GM12878 (cell line): ENCODE measurements at places on chromosomes 7 and 10. TPM values are rescaled to one million over a fixed set of nuclear protein-coding genes. Genes with fewer than 3 reads are reported as not detected.
A peak's percentile ranks its signal among the peaks of the same experiment; 100 is the strongest.

- DNase-seq, result no peak
Measured at GRCh38 chr10:128070721-128071416, 55.4 kb downstream of the MKI67 start.

APBB1IP gene
- 67.0 and 67.4 TPM in 2 replicates for total RNA-seq

DNA sequence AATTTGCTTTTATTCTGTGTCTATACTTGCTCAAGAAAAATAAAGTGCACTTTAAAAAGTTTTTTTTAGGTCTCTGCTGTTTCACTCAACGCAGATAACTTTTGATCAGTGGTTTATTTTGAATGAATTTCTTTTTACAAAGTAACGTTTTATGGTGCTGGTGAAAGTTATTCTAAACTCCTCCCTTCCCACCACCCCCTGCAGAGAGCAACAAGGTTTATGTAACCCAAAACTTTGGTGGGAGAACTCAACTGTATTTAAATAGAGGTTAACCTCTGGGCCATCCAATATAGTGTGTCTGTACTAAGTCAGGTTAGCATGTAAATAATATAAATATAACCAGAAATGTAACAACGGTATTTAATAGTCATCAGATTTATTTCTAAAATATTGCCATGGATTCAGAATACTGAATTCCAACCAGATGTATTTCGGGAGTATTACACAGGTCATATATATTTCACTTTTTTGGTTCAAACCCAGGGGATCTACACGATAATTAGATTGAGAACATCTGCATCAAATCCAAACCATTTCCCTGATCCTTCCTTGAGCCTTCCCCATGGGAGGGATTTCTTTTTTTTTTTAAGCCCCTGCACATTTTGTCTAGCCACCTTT is 3.9 kb upstream of the CUX1 start:
- no peak for DNase-seq

- DNase-seq, result no peak
Measured at GRCh38 chr7:73850781-73851207, 8.5 kb upstream of the METTL27 start.

- peak; percentile 40 for DNase-seq
Measured at GRCh38 chr10:129057856-129058663, 409.0 kb upstream of the MGMT start.

TMEM270 gene
- total RNA-seq, result not detected in 2 replicates

- DNase-seq, result no peak
Measured at GRCh38 chr7:134086998-134087735, 40.0 kb upstream of the LRGUK start.

DNA sequence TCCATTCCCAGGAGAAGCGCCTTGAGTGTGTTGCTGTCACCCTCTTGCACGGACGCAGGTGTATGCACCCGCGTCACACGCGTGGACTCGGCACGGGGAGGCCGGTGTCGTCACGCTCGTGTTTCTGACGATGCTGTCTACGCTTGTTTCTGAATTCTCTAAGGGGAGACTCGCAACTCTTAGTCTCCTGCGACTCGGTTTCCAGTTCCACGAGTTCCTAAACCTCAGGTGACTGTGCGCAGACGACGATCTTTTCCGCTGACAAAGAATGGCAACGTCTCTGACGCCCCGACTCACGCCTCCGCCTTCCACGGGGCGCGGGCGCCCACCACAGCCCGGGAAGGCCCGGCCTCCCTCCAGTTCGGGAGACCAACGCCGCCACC is 579 bp downstream of the IDI1 start:
- no peak for DNase-seq

DKK1 gene
- total RNA-seq, result 0.77 TPM in 1 of 2 replicates, not detected in the other

GRCh38 chr10:70381471-70382421 is 679 bp downstream of the LRRC20 start:
- DNase-seq, result no peak

DNA sequence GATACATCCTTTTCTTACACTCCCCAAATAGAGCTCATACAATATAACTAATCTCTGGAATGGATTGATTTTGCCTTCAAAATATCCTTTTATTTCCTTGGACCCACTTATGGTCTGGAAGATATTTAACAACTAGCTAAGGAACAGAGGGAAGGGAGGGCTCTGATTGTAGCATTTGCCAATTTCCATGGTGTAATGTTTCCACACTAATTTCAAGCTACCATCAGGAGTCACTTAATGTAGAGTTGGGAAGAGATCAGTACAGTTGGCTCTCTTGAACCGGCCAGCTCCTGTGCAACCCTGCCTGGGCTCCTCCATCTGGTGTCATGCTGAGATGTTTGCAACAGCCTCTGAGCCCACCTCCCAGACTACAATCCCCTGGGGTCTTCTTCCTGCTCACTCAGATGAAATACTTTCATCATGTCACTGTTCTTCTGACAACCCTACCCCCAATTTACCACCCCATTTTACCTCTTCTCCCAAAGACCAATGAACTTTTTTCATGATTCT is 8.0 kb upstream of the IL6 start:
- no peak for DNase-seq

DNA sequence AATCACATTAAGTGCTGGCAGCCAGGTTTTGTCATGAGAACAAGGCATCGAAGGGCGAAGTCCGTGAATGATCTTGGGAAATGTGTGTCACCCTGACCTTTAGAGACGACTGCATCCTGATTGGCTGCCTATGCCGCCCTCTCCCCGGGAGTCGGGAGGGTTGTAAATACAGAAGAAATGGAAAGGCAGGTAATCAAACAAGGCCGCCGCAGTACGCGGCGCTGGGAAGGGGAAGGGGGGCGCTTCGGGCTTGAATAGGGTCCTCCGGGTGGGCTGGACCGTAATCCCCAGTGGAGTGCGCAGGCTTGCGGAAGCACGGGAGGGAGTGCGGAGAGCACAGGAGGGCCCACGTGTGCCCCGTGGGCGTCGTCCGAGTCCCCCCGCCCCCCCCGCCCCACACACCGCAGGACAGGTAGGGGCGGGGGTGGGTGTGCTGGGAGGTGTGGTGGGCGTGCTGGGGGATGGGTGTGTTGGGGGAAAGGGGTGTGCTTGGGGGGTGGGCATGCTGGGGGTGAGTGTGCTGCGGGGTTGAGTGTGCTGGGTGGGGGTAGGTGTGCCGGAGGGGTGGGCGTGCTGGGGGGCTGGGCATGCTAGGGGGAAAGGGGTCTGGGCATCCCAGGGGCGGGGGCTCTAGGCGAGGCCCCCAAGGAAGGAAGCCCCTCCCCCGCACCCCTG is 169.4 kb downstream of the ARHGAP12 start:
- DNase-seq, result no peak

- DNase-seq, result no peak
Measured at GRCh38 chr10:22690158-22690557, 24.2 kb downstream of the PIP4K2A start.

GRCh38 chr7:103420857-103421384 is 25.1 kb downstream of the SLC26A5 start:
- DNase-seq, result no peak

- no peak for DNase-seq
Measured at GRCh38 chr7:70063371-70063770, 465.1 kb downstream of the AUTS2 start.

ENTPD1 gene
- 191 and 192 TPM in 2 replicates for total RNA-seq

ITGB8 gene
- total RNA-seq, result 3.0 and 3.2 TPM in 2 replicates

DNA sequence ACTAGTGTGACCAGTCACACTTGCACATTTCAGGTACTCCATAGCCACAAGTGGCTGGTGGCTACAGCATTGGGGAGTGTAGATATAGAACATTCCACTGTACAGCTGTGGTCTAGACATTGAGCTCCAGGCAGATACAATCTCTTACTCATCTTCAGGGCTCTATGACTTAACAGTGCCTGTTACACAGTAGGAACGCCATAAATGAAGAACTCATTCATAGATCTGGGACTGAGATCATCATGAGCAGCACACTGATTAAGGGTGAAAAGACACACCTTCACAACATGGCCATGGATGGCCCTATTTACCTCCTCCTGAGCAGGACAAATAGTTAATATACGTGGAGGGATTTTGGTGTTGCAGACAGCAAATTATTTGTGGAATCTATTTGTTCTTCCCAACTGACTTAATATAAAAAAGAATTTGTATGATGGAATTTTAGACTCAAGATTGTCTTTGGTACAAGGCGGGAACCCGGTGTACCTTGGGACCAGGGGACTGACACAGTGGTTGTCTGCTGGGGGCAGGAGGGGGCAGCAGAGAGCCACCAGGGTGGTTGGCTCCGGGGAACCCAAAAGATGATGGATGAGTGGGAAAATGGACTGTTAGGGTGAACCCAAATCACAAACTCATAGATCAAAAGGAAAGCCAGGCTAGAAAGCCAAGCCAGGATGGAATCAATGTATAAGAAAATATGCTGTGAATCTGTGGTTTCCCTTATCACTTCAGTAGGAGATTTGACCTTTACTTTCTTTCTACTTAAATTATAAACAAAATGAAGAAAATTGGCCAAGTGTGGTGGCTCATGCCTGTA is 24.3 kb upstream of the CPA2 start:
- DNase-seq, result peak; percentile 17

FAM25C gene
- total RNA-seq, result not detected in 2 replicates

PTPRZ1 gene
- 0.21 TPM in 1 of 2 replicates, not detected in the other for total RNA-seq

- no peak for DNase-seq
Measured at GRCh38 chr10:354901-355617, 219.8 kb downstream of the ZMYND11 start.

DNA sequence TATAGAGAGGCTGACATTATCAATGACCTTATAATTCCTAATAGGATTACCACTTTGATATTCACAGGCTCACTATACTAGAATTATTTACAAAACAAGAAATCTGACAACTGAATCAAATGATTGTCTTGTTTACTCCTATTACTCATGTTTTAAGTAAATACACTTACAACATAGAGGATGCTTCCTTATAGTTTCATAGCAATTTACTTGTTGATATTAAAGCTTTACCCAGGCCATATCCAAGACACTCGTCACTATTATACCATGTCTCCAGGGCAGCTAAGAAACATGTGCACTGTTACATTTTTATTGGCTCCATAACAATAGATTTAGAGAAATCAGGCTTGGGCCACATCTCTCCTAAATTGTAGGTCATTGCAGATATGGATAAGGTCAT is 276.9 kb downstream of the HGF start:
- DNase-seq, result no peak

DNA sequence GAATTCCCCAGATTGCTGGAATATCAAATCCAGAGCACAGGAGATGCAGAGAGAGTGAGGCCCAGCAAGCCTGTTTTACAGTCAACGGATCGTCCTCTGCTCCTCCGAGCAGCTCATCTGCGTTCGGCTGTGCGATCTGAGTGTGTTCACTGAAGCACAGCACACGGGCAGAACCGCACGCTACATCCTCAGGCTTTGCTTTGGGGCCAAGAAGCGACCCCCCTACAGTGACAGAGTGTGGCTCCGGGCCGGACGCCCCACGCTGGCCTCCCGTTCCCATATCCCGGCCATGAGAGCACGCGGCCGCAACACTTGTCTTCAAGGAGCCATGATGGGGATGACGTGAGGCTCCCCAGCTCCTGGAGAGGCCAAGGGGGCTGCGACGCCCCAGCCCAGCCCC is 431.4 kb downstream of the DNAJB6 start:
- DNase-seq, result no peak

- DNase-seq, result no peak
Measured at GRCh38 chr7:5350174-5350463, 67.4 kb downstream of the SLC29A4 start.

SPDYE9 gene
- total RNA-seq, result not detected in 2 replicates

- no peak for DNase-seq
Measured at GRCh38 chr7:84546403-84546802, 351.8 kb upstream of the SEMA3A start.

DNA sequence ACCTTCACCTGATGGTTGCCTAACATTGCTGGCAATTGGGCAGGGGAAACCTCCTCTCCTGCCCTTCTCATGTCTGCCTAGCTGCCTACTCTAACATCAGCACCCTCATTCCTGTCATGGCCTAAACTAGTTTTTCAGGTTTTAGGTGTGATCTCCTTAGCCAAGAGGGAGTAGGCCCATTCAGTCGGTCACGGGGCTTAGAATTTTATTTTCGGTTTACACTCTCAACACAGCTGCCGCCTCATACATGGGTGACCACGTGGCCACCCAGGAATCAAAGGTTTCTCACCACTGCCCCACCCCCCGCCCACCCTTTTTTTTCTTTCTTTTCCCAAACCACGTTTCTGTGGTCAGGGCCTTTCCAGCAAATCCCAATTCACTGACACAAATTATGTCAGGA is 97.2 kb downstream of the RALA start:
- no peak for DNase-seq
